Hematopoietic multipotent progenitor cell treated with erythropoietin and hydrocortisone succinate and interleukin-3 and kit ligand, for 8 days (in vitro differentiated cells): ENCODE measurements at places on chromosomes 3 and 15.

DNA sequence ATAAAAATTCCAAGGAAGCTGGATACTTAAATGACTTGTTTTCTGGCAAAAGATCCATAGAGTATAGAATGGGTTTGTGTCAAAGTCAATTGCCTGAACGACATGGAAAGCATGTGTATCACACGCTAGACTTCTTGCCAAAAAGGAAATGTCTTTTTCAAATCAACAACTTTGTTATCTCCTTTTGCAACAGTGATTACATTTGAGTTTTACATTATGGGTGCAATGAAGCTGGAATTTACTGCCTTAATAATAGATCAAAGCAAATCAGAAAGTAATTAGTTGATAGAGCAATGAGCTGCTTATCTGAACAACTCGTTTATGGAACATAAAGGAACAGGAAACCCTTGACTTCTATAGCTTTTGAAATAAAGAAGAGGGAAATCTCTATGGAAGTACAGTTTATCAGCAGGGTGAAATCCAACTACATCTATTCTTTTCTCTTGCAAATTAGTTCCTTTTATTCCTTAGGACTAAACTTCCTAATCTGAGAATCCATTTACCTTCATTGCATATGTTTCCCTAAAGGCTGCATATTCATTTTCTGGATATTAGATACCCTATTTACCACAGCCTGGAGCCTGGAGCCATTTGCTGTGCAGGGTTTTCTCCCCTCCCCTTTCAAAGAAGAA, 415.1 kb upstream of the NECTIN3 start:
- no peak for DNase-seq

DNA sequence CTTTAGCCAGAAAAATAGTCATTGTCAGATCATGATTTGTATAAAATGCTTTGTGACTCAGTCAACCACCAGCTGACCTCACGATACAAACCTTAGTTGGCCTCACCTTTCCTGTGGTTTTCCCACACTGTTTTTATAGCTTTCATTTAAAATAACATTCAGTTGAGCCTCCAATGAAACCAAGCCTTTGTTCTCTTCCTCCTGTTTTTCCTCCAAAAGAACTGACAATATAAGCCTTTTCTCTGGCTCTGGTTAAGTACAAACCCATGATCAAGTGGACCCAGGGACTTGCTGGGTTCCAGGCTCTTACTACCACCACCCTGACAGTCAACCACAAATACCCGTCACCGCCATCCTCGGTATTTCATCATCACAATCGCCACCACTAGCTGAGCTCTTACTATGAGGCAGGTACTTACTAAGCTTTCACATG, 81.7 kb downstream of the TAMM41 start:
- no peak for DNase-seq

DNA sequence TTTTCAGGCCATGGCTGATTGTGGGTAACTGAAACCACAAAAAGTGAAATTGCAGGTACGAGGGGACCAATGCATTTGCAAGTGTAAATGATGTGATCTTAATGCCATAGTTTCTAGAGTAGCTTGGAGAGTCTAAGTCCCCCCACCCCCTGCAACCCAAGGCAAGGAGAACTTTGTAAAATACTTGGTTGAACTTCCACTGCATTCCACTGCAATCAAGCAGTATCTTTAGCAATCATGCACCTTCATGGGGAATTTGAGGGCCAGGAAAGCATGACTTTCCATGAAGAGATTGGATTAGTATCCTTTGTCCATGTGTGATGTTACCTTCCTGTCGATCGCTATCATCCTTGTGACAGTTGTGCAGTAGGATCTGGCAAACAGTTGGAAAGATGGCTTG, 11.4 kb upstream of the CYP8B1 start:
- no peak for DNase-seq

- no peak for DNase-seq
Observed at GRCh38 chr3:143427631-143428030, 308.1 kb downstream of the CHST2 start.

- DNase-seq: no peak
Observed at GRCh38 chr15:58146749-58147148, 8.6 kb downstream of the AQP9 start.

GRCh38 chr15:91465086-91465485, 365.0 kb downstream of the SV2B start:
- DNase-seq: no peak

GRCh38 chr3:172856795-172857742, 106.5 kb downstream of the ECT2 start:
- peak; percentile 9 for DNase-seq

DNA sequence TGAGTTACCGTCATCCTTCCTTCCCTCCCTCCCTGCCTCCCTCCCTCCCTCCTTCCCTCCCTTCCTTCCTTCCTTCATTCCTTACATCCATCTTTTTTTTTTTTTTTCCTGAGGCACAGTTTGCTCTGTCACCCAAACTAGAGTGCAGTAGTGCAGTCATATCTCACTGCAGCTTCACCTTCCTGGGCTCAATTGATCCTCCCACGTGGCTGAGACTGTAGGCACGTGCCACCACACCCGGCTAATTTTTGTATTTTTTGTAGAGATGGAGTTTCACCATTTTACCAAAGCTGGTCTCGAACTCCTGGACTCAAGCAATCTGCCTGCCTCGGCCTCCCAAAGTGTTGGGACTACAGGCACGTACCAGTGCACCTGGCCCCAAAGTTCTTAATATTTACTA, 25.8 kb downstream of the USP3 start:
- DNase-seq: no peak

GRCh38 chr3:81632659-81633058, 128.8 kb downstream of the GBE1 start:
- DNase-seq: no peak

- DNase-seq: no peak
Observed at GRCh38 chr3:96961576-96961975, 147.2 kb downstream of the EPHA6 start.

DNA sequence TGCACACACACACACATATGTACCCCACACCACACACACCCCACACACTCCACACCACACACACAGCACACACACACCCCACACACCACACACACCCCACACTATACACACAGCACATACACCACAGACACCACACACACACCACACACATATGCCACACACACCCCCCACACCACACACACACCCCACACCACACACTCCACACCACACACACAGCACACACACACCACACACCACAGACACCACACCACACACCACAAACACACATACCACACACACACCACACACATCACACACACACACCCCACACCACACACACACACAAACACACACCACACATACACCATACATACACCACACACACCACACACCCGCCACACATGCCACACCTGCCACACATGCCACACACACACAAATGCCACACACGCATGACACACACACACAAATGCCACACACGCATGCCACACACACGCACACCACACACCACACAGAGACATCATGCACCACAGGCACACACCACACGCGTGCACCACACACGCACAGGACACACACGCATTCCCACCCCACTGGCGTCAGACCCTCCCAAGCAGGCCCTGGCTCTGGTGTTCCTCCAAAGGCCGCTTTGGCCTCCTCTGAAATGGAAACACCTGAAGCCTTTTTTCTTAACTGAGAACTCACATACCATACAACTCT, 15.7 kb downstream of the CHST13 start:
- no peak for DNase-seq
